Hair follicle dermal papilla cell (primary cell): ENCODE measurements at places on chromosomes 7 and 10. TPM values are rescaled to one million over a fixed set of nuclear protein-coding genes. Genes with fewer than 3 reads are reported as not detected.

Gene IL15RA
- 3.0 and 3.4 TPM in 2 replicates for total RNA-seq

Gene PDK4
- total RNA-seq: 0.49 TPM in 2 replicates

Gene OR6B1
- not detected in 2 replicates for total RNA-seq

Gene MLXIPL
- not detected in 2 replicates for total RNA-seq

Gene VWA2
- 0.16 TPM in 1 of 2 replicates, not detected in the other for total RNA-seq
